ENCODE measurements at places on chromosomes 5 and 9.
A peak's percentile ranks its signal among the peaks of the same experiment; 100 is the strongest.

DNA sequence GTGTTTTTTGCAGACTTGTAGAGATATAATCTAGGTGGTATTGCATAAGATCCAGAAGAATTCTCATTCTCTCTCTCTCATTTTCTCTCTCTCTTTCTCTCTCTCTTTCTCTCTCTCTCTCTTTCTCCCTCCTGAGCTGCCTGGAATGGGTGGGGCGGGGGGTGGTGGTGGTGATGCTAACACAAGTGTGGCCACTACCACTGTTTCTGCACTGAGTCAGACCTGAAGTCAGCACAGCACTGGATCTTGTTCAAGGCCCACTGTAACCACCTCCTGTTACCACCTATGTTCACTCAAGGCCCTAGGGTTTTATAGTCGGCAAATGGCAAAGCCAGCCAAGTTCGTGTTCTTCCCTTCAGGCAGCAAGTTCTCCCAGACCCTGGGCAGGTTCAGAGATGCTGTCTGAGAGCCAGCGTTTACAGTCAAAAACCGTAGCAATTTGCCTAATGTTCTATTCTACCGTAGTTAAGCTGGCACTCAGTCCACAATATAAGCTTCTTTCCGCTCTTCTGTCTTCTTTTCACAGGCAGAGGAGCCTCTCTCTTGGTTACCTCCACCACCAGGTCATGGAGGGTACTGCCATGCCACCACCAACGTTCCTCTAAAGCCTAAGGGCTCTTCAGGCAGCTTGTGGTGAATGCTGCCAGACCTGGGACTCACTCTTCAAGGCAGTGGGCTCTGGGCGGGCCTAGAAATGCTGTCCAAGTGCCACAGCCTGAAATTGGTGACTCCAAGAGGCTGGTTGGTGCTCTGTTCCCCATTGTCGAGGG, 235.7 kb upstream of the PRR16 start:
- DNase-seq: peak; percentile 9

GRCh38 chr9:86128235-86128822, 29.0 kb upstream of the GOLM1 start:
- no peak for DNase-seq

- DNase-seq: no peak
These were observed 16.5 kb downstream of the MRPL36 start for GRCh38 chr5:1783216-1783554.

DNA sequence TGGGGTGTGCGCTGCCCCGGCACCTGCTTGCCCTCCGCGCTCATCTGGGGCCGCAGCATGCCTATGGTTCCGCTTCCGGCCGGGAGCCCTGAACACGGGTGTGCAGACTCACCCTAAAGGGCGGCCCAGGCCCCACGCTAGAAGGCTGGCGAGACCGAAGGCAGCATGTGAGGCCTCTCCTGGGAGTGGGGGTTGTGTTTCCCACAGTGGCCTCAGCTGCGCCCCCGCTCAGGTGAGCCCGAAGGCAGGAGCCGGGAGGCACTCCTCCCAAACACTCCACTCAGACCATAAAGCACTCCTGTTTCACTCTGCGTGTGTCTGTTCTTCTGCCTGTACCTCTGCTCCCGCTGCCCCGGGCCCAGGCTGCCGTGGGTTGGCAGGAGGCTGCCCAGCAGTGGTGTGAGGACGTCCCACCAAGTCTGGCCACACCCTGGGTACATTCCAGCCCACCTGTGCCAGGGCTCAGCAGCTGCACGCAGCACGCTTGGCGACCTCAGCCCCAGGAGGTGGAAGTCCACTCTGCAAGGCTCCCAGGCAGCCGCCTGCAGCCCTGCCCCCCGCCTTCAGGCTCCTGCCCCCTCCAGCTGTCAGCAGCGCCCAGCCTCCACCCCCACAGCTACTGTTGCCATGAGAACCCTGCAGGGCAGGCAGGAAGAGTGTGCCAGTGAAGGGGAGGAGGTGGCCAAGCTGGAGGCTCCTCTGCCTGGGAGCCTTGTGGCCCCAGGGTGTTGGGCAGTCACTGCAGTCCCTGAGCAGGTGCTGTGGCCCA, 1.2 kb upstream of the AJM1 start:
- no peak for DNase-seq

DNA sequence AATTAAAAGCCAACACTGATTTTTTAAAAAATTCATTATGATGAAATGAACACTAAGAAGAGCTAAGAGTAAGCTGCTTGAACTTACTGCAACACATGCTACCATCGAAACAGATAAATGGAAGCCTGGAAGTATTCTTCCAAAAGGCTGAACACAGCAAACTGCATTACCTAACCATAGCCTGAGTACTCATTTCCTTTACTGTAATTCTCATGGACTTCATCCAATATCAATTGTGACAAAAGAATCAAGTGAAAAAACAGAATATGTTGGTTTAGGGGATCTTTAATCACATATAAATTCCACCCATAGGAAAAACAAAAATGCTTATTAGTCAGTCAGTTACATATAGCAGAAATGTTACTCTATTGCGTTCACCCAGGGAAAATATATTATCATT, 68.5 kb downstream of the DROSHA start:
- no peak for DNase-seq

DNA sequence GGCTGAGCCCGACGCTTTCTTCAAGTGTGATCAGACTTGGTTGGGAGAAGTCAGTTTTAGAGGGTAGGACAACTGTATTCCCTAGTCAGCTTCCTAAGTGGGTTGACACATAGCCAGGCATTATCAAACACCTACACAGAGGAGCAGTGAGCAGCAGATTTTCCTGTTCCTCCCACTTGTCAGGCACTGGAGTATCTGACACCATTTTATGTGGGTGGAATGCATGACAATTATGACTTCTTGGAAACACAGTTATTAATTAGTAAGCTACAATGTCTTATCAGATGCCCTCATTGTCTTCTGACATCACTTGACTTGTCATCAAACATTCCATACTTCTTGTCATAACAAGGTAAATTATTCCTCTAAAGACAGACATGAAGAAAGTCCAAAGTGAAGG, 124.9 kb downstream of the IRX2 start:
- no peak for DNase-seq

- no peak for DNase-seq
These were observed 35.6 kb upstream of the ANKRD33B start for GRCh38 chr5:10528056-10528816.

DNA sequence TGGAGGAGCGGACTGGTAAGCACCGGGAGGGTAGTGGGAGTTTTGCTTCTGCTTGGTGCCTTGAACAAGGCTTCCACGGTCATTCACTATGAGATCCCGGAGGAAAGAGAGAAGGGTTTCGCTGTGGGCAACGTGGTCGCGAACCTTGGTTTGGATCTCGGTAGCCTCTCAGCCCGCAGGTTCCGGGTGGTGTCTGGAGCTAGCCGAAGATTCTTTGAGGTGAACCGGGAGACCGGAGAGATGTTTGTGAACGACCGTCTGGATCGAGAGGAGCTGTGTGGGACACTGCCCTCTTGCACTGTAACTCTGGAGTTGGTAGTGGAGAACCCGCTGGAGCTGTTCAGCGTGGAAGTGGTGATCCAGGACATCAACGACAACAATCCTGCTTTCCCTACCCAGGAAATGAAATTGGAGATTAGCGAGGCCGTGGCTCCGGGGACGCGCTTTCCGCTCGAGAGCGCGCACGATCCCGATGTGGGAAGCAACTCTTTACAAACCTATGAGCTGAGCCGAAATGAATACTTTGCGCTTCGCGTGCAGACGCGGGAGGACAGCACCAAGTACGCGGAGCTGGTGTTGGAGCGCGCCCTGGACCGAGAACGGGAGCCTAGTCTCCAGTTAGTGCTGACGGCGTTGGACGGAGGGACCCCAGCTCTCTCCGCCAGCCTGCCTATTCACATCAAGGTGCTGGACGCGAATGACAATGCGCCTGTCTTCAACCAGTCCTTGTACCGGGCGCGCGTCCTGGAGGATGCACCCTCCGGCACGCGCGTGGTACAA, 556 bp downstream of the PCDHGC3 start:
- DNase-seq: no peak

DNA sequence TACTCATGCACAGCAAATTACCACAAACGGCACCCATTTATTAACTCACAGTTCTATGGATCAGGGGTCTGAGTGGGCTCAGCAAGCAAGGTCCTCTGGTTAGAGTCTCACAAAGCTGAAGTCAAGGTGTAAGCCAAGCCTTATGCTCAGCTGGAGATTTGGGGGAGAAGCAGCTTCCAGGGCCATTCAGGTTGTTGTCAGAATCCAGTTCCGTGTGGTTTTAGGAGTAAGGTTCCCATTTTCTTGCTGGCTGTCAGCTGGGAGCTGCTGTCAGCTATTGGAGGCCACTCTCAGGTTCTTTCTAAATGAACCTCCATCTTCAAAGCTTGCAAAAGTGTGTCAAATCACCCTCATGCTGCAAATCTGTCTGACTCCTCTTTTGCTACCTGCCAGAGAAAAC, 17.7 kb downstream of the FCN2 start:
- no peak for DNase-seq

DNA sequence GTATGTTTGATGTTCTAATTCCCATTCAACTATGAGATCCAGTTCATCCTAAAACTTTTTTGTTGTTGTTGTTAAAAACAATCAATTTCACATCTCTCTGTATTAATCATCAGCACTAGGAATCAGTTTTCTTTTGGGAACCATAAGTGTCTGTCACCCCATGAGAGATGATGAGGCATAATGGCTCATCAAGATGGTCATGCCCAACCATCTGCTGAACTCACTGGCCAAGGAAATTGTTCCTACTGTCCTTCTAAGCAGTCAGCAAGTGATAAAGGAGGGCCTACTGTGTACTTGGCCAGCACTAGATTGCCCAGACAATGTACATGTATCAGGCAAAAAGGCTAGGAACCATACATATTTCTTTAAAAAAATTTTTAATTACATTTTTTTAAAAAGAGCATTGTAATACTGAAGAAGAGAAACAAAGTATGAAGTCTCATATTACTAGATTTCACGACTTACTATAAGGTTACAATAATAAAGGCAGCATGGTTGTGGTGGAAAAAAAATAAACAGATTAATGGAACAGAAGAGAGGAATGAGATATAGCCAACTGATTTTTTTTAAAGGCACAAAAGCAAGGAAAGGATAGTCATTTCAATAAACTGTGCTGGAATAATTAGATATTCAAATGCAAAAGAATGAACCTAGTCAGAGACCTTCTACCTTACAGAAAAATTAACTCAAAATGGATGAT, 458.3 kb downstream of the SPOCK1 start:
- no peak for DNase-seq

DNA sequence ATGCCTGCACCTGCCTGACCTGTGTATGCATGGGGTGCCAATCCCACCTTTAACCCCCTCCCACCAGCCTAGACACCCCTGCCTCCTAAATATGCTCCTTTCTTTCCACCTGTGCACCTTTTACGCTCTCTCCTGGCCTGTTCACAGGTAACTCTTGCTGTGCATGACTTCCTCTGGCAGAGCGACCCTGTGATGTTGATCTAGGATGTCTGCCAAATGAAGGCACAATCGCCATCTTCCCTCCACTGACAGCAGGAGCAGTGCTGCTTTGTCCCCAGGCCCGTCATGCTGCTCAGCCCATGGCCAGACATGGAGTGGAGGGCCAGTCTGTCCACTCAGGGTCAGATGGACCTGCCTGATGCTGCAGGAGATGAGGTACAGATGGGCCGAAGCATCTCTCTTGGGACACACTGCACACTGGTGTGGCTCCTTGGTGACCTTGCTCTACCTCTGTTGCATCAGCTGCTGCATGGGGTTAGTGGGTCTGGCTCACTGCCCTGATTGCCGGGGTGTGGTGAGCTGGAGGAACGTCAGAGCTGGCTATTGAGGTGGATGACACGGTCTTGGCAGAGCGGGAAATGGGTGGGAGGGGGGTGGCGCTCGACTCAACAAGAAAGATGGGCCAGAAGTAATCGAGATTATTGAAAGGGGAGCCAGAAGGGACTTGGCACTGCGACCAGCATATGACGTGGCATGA, 101.7 kb upstream of the PITX1 start:
- DNase-seq: no peak

DNA sequence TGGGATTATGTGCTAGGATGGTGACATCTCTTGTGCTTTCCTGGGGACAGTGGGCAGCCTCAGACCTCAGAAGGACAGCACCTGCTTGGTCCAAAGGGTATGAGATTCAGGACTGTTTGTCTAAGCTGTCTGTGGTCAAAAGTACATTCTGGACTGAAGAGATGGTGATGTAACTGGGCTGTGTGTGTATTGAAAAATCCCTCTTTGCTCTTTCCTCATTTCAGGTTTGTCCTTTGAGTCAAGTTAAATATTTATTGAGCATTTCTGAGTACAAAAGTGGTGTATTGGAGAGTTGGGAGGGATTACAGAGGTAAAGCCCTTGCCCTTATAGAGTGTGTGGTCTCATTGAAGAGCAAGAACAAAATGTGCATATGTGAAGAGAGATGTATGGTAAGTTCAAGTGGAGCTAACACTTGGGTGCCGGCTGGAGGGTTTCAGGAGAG, 46.7 kb downstream of the RCL1 start:
- no peak for DNase-seq

DNA sequence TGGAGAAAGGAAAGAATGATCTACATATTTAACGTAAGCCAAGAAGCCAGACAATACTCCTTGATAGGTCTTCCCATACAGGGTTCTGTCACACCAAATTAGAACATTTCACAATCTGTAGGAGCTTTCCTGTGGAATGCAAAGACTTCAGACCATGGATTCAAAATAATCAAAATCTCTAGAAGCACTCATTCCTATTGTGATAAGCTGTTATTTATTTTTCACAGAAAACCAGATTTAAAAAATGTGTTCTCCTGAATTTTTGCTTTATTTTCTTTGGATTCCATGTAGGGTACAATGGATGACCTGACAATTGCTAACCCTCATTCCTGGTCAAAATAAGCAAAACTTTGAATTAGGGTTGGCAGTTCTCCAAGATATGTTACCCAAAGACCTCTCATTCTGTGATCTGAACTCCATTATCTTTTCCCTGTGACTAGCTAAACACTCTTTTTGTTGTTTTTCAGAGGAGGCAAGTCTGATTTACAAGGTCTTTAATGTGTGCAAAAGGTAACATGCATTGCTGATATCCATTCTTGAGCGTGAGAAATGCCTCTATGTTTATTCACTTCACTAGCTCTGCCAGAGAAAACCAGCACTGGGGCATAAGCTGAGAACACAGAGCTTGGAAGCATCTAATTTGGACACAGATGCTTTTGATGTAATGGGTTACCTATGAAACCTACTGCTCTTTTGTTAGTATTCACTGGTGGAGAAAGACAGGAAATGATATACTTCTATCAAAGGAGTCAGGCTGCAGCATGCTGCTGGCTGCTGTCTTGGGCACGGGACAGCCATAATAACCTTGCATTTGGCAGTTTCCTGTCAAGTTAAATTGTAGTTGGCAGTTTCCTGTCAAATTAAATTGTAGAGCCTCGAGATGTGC, 31.4 kb downstream of the ACTBL2 start:
- DNase-seq: no peak

- peak; percentile 20 for DNase-seq
These were observed 480.0 kb downstream of the CCDC171 start for GRCh38 chr9:16032799-16033198.

- DNase-seq: no peak
These were observed 19.4 kb downstream of the GARNL3 start for GRCh38 chr9:127283917-127284497.

- DNase-seq: no peak
These were observed 39.4 kb upstream of the ERCC6L2 start for GRCh38 chr9:95836072-95836471.

- DNase-seq: no peak
These were observed 32.7 kb upstream of the TXNDC8 start for GRCh38 chr9:110370315-110370714.

GRCh38 chr5:176775409-176775808, 35.0 kb upstream of the UNC5A start:
- no peak for DNase-seq

All from NT2/D1 (cell line).